Fibroblast of lung (primary cell): ENCODE measurements at places on chromosomes 13 and 19. TPM values are rescaled to one million over a fixed set of nuclear protein-coding genes. Genes with fewer than 3 reads are reported as not detected.

RYR1 gene
- under 0.01 and 0.26 TPM in 2 replicates for total RNA-seq

NEK5 gene
- under 0.01 TPM in 2 replicates for total RNA-seq

- no peak for DNase-seq
These were observed 6.9 kb downstream of the PPP1R15A start for GRCh38 chr19:48879025-48879637.

DNA sequence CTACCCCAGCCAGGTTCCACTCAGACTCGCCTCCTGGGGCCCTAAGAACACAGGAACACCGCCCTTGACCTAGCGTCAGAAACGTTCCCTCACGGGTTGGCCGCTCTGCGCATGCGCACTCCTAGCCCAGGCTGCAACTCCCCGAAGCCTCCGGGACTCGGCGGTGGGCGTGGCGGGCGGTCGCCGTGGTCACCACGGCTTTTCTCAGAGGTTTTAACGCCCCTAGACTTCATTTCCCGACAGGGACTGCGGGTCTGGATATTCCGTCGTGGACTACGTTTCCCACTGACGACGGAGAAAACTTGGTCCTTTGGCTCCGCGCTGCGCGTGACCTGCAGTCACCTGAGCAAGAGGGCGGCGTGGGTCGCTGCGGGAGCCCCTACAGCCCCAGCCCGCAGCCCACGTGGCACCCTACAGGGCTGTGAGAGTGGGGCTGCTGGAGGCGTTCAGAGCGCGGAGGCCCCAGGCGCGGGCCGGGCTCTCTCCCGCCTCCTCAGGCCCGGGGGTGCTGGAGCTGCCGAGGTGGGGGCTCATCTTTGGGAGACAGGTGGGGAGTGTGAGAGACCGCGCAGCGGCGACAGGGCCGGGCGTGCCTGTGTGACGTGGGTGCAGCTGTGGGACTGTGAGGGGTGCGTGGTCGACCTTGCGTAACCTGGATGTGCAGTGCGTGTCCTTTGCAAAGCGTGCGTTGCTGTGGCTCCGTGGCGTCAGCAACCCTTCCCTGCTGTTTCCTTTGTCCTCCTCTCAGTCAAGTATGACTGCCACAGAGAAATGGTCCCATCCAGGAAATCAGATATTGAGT, 38.0 kb upstream of the ZNF573 start:
- DNase-seq = peak; percentile 55

DNA sequence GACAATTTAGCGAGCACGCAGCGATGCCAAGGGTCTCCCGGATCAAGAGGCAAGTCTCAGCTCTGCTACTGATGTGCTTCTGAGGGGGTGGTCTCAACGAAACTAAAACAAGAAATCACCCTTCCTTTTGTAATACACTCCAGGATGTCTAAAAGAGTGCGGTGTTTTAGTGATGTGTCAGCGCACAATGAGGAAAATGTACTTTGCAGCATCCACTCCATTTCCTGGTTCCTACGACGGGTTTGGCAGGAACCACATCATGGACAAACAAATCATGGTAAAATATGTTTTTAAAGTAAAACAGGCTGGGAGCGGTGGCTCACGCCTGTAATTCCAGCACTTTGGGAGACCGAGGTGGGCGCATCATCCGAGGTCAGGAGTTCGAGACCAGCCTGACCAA, 154.0 kb upstream of the TSC22D1 start:
- no peak for DNase-seq

DNA sequence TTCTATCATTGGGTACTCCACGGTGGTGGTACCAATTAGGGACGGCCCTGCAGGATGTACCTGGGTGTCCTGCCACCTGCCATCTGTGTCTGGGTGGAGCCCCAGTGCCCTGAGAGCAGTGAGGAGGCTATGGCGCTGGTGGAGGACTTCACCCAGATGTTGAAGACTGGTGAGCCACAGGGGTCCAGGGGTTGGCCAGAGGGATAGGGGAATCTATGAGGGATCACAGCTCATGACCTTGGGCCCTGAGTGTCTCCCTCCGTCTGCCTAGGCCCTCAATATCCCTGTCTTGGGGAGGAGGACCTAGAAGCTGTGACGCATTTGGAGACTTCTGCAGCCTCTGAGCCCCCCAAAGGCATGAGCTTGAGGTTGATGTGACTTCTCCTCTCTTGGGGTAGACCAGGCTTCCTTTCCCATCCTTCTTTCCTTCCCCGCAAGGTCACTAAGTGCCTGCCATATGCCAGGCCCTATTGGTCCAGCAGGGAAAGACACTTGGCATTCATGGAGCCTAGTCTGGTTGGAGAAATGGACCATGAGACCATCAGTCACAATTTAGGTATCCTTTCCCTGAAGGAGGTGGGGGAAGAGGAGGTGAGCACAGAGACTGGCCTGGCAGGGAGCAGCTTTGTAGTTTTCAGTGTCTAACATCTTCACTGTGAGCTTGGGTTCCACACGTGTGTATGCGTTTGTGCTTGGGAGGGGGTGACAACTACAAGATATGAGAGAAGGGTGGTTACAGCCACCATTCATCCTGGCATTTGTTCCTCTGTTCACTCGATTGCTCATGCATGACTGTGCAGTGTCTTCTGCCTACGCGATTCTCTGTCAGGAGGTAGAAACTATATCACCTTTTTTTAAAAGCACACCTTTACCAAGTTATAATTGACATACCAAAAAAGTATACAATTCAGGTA, 5.1 kb upstream of the MZF1 start:
- no peak for DNase-seq
